ENCODE measurements at places on chromosomes 6 and 20. TPM values are rescaled to one million over a fixed set of nuclear protein-coding genes. Genes with fewer than 3 reads are reported as not detected.

C6orf15 gene
- 1.4 TPM for total RNA-seq

CFAP206 gene
- total RNA-seq: 0.17 TPM

COL11A2 gene
- 0.17 TPM for total RNA-seq

LY6G6C gene
- total RNA-seq: not detected

LHFPL5 gene
- not detected for total RNA-seq

FAM83D gene
- 0.99 TPM for total RNA-seq

EPPIN gene
- not detected for total RNA-seq

TMEM74B gene
- 0.17 TPM for total RNA-seq

INSM1 gene
- not detected for total RNA-seq

SMIM8 gene
- 3.5 TPM for total RNA-seq

HLA-DMB gene
- total RNA-seq: 2.1 TPM

FRMD1 gene
- total RNA-seq: not detected

WFDC10B gene
- total RNA-seq: not detected

FOXF2 gene
- 0.05 TPM for total RNA-seq

NCOA5 gene
- 25.3 TPM for total RNA-seq

NRSN1 gene
- total RNA-seq: 0.15 TPM

RAET1E gene
- not detected for total RNA-seq

ELOVL4 gene
- total RNA-seq: 1.4 TPM

PHACTR3 gene
- total RNA-seq: 1.6 TPM

PCSK2 gene
- not detected for total RNA-seq

ADGRG6 gene
- 26.1 TPM for total RNA-seq

CD40 gene
- total RNA-seq: 89.6 TPM

TPD52L1 gene
- total RNA-seq: 188 TPM

NHSL1 gene
- total RNA-seq: 11.8 TPM

EMILIN3 gene
- total RNA-seq: not detected

SPATA25 gene
- 0.85 TPM for total RNA-seq

REM1 gene
- not detected for total RNA-seq

NRN1 gene
- 0.45 TPM for total RNA-seq

HAO1 gene
- total RNA-seq: not detected

CRISP3 gene
- not detected for total RNA-seq

SLC44A4 gene
- total RNA-seq: 26.6 TPM

CGA gene
- not detected for total RNA-seq

TMEM170B gene
- 1.1 TPM for total RNA-seq

UBE2V1 gene
- total RNA-seq: 56.4 TPM

SYNDIG1 gene
- total RNA-seq: not detected

ADGRF5 gene
- total RNA-seq: 0.70 TPM

MAFB gene
- total RNA-seq: 0.35 TPM

GPR31 gene
- total RNA-seq: not detected

RHAG gene
- total RNA-seq: not detected

MEP1A gene
- total RNA-seq: not detected

HUS1B gene
- not detected for total RNA-seq

GGTLC1 gene
- total RNA-seq: not detected

SLC17A1 gene
- 18.4 TPM for total RNA-seq

DUSP15 gene
- total RNA-seq: not detected

TNNC2 gene
- not detected for total RNA-seq

BMP5 gene
- not detected for total RNA-seq

All from renal cortical epithelial cell (primary cell).